ENCODE measurements at places on chromosomes 7 and 10.

DNA sequence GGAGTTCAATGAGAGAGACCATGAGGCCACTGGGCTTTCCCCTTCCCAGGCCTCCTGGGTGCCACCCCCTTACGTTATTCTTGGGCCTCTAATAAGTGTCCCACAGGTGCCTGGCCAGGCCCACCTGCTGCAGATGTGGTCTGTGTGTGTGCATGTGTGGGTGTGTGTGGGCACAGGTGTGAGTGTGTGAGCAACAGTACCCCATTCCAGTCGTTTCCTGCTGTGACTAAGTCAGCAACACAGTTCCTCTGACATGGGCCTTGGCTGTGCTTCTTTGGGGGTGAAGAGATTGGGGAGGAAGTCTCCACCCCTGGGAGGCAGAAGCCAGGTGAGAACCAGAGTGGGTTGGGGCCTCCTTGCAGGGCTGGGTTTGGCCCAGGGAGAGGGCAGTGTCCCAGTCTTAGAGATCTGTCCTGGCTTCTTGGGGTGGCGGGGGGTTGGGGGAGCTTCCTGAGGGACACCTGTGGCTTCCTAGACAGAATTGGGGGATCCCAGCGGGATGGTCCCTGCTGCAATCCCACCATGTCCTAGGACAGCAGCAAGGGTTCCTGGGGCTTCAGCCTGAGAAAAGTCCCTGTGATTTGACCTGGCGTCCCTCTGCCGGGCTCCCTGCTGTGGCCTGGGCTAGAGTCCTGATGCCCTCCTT is 4.1 kb upstream of the PILRB start:
- peak; percentile 23 for DNase-seq

- DNase-seq: no peak
These were observed 48.4 kb upstream of the ELFN1 start for GRCh38 chr7:1621718-1622117.

GRCh38 chr7:88132725-88133124 is 87.1 kb downstream of the SRI start:
- no peak for DNase-seq

GRCh38 chr10:70601746-70602145 is 795 bp downstream of the PRF1 start:
- DNase-seq: no peak

DNA sequence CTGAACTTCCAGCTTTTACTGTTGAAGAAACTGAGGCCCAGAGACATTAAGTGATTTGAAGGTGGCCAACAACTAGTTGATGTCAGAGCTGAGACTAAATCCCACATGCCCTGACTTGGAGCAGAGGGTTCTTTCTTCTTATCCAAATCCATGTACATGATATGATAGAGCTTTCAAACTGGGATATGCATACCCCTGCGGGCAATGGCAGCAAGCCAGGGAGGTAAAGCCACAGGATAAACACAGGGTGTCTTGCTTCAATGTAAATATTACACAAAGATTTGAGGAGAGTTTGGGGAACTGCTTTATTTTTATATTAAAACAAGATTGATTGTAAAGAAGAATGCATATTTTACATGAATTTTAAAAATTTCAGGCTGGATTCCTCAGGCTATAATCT is 2.3 kb upstream of the LRRC72 start:
- DNase-seq: no peak

GRCh38 chr10:60649485-60650377 is 128.5 kb upstream of the CDK1 start:
- DNase-seq: no peak

GRCh38 chr10:14474656-14475055 is 143.9 kb upstream of the FRMD4A start:
- DNase-seq: no peak

GRCh38 chr10:124078028-124078427 is 15.4 kb downstream of the CHST15 start:
- DNase-seq: no peak

- no peak for DNase-seq
These were observed 75.5 kb upstream of the RPA3 start for GRCh38 chr7:7793921-7794320.

DNA sequence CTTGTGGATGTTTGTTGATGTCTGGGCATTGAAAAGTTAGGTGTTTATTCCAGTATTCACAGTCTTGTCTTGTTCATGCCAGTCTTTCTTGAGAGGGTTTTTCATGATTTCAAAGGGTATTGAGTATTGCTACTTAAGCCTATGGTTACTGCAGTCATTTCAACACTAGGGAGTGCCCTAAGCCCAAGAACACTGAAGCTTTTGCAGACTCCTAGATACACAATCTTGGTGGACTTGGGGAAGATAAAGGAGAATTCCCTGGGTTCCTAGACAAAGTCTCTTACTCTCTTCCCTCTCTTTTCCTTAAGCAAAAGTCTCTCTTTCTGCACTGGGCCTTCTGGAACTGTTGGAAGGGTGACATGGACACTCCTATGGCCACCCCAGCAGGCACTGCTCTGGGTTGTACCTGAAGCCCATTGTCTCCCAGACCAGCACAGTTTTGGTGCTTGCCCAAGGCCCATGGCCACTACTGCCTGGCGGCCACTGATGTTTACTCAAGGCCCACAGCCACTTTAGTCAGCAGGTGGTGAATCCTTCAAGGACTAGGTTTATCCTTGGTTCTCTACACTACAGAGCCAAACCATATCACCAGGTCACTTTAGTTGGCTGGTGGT is 24.9 kb downstream of the SAMD9 start:
- no peak for DNase-seq

GRCh38 chr7:119482209-119482608 is 790.8 kb upstream of the KCND2 start:
- no peak for DNase-seq

DNA sequence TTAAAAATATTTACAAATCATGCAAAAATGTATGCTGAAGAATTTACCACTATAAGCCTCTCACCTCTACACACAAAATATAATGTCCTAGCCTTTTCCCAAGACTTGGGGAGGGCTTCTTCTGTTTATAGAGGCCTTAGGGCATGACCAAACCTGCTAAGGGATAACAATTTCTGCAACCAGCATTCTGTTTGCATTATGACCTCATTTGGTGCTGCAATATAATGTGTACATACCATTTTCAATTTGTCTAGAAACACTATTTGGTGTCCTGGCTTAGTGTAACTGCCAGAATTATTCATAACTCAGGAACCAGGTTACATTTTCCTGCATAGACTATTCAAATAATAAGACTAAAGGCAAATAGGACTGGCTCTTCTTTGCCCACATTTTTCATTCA is 446.6 kb upstream of the SORCS1 start:
- no peak for DNase-seq

DNA sequence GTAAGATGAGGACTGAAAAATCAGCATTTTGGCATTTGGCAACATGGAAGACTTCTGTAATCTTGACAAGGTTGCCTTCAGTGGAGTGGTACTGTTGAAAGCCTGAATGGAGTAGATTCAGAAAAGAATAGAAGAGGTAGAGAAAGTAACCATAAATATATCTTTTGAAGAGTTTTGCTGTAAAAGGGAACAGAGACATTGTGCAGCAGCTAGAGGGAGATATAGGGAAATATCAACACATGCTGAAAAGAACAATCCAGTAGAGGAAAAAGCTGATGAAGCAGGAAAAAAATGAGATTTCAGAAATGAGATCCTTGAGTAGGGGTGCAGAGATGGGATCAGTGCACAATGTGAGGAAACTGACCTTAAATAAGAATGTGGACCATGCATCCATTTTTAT is 60.0 kb downstream of the RAPGEF5 start:
- no peak for DNase-seq

GRCh38 chr7:25186436-25186835 is 41.9 kb downstream of the NPVF start:
- DNase-seq: no peak

DNA sequence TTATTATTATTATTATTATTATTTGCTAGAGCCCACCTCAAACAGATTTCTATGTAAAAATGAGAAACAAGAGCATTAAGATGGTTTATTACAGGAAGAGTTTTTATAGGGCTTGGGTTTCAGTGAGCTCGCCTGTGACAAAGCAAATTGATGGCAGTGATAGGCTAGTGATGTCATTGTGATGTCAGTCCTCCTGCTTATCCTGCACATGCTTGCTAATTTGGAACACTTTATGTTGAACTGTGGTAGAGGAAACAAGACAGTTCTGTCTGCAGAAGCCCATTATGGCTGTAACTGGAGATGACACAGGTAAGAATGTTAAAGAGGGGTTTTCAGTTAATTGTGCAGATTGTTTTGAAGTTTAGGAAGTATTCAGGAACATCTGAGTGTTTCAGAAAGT is 68.3 kb downstream of the CREM start:
- no peak for DNase-seq

- DNase-seq: no peak
These were observed 11.2 kb upstream of the PDK4 start for GRCh38 chr7:95607561-95607960.

- no peak for DNase-seq
These were observed 174.4 kb downstream of the CREB5 start for GRCh38 chr7:28586736-28587135.

DNA sequence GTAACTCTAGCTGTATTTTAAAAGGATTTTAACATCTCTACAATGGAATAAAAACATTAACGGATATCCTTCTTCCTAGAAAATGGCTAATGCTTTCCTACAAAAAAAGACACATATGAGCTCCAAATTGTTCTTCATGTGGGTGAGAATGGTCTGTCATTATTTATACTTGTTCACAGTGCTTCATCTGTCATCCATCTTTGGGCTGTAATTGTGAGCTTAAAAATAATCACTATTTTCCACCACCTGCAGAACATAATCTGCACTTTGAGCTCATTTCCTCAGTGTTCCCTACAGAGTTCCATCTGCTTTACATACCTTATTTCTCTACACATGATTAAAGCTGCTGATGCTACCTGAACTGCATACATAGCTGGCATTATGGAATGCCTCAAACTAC is 979.1 kb upstream of the C7orf33 start:
- DNase-seq: no peak

DNA sequence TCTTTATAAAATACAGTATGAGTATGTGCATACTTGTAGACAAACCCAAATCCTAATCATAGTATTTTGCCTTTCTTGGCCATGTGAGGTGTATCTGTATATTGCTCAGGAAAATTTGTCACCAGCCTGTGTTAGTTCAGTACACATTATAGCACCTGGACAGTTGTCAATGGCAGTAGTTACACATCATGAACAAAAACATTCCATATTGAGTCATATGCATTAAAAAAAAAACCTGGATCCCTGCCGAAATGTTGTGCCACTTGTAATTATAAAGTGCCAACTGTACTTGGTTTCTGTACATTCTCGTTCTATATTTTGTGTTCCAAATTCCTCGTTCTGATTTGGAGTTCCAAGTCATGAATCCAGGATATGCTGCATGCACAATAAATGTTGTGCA is 410.4 kb downstream of the INHBA start:
- no peak for DNase-seq

DNA sequence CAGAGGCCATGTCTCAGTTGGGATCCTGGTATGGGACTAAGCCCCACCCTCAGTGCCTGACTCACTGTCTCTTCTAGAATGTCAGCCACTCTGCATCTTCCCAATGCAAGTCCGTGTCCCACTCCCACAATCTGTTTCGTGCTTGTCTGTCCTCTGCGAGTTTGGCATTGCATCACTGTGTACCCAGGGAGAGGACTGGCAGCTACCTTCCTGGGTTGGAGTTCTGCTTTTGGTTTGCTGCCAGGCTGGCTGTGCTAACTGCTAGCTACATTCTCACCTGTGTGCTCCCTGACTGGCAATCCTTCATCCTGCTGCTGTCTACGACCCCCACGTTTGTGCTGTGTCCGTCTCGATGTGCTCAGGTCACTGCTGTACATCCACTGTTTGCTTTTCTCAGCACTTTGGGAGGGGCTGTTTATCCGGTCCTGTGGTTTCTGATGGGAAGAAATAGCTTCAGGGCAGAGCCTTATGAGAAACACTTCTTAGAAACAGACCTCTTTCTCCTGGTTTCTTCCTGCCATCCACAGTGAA is 56.0 kb upstream of the GLI3 start:
- DNase-seq: no peak

DNA sequence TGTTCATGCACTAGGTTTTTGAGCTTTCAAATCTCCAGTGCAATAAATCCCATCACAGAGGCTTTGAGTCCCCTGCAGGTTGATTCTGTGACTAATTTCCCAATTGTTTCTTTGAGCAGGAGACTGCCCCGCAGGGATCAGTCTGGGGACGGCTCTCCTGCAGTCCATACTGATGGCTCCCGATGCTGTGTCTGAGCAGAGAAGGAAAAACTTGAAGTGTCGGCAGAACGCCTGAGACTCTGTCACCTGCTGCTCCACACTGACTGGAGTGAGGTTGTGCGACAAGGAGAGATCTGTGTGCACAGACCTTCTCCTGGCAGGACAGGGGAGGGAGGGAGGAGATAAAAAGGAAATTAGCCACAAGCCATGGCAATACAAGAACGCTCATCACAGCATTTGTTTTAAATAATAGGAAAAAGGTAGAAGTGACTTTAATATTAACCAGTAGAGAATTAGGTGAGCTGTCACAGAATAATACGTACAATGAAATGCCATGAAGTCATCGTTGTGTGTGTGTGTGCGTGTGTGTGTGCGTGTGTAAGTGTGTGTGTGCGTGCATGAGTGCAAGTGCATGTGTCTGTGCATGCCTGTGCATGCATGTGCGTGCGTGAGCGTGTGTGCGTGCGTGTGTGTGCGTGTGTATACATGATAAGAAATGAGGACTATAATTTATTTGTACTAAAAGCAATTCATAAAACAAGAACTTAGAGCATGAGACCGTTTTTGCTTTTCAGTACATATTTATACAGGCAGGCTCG is 38.2 kb downstream of the HTR5A start:
- DNase-seq: no peak

GRCh38 chr7:31107106-31108090 is 55.3 kb downstream of the ADCYAP1R1 start:
- no peak for DNase-seq

GRCh38 chr7:90816511-90817142 is 220.5 kb downstream of the CDK14 start:
- no peak for DNase-seq

DNA sequence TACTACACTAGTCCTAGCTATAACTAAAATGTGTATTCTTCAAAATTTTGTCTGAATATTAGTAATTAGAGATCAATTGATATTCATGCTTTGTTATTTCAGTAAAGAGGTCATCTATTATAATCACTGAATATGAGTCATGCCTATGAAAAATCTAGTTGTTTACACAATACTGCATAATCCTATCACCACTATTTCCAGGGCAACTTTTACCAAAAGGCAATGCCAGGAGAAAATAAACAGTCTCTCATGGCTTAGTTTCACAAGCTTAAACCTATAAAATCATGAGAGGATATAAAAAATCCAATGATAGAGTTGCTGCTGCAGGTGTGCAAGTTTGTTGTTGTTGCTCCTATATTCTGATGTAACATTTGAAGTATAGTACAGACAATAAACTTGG is 149.9 kb upstream of the COL1A2 start:
- no peak for DNase-seq

DNA sequence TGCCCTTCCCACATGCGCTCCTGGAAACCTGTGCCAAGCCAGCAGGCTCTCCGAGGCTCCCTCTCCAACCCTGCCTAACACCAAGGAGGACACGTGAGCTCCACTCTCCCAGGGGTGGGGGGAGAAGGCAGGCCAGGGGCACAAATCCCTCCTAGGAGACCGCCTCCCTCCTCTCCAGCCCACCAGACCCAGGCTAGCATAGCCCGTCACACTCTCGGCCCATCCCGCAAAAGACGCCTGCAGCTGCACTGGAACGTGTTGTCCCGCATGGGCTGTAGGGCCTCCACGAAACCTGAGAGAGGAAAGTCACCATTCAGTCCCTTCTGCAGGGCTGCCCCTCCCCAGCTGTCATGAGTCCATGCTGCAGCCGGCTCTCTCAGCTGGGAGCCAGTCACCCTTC is 126.3 kb downstream of the MAD1L1 start:
- no peak for DNase-seq

GRCh38 chr10:109978481-109978880 is 29.3 kb upstream of the ADD3 start:
- peak; percentile 38 for DNase-seq

GRCh38 chr10:774661-775244 is 85.3 kb upstream of the DIP2C start:
- DNase-seq: no peak

All from activated T-helper 9 cell treated with anti-CD3 and anti-CD28 coated beads, Interleukin-2, amount 50 U/mL, for 16 hours (primary cell).